ENCODE measurements at places on chromosomes 13 and 19.

- DNase-seq = no peak
Observed at GRCh38 chr13:91242652-91243051, 104.8 kb upstream of the MIR17HG start.

- no peak for DNase-seq
Observed at GRCh38 chr19:8088752-8089663, 36.4 kb downstream of the CCL25 start.

GRCh38 chr19:44072543-44073401, 813 bp downstream of the ZNF284 start:
- DNase-seq = no peak

GRCh38 chr19:6026390-6027227, 48.7 kb upstream of the RANBP3 start:
- DNase-seq = no peak

GRCh38 chr13:84659359-84659661, 777.0 kb upstream of the SLITRK1 start:
- DNase-seq = no peak

DNA sequence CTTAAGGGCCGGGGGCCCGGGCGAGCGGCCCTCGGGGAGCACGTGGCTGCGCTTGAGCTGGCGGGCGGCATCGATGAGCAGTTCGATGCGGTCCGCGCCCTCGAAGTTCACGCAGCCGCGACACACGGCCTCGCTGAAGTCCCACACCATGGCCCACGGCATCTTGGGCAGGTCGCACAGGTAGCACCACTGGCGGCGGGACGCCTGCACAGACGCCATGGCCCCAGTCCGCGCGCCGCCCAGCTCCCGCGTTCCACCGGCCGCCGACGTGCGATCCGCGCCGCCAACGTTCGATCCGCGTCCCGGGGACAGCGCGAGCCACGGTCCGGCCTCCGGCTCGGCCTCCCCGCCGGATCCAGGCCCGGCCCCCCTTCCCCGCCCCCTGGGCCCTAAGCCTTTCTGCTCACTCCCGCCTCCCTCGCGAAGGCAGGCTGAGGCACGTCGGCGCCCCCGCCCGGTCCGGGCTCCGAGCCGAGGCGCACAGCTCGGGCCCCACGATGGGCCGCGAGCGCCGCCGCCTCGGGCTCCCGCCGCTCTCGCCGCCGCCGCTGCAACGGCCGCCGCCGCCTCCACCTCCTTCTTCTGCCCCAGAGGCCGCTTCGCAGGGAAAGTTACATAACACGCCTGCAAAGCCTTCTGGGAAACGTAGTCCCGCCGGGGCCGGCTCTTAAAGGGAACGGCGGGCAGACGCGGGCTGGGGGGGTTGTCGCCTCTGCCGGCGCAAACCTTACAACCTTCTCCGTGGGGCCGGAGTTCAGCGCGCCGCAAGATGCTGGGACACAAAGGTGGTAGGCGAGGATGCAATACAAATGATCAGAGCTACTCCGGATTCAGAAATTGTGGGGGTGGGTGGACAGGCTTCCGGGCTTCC, at the start of gene IRF2BP1:
Gene IRF2BP1 (minus strand): TSS at position 586 of the 871 bp plus-strand sequence. CDS start 367 bp downstream, at position 219.
- DNase-seq = peak; percentile 80

- DNase-seq = no peak
Observed at GRCh38 chr13:84025824-84026223, 143.6 kb upstream of the SLITRK1 start.

DNA sequence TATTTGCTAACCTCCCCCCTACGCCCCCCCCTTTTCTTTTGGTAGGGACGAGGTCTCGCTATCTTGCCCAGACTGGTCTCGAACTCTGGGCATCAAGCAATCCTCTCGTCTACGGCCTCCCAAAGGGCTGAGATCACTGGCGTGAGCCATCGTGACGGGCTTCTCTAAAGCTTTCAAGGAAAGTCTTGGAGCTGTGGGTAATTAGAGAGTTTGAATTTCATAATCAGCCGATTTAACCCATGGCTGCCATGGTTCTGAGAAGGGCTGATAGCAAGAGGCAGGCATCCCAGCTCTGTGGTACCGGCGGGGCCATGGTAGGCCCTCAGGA, 679 bp upstream of the ABHD8 start:
- no peak for DNase-seq

- no peak for DNase-seq
Observed at GRCh38 chr19:46081928-46082727, 41.3 kb upstream of the IGFL4 start.

DNA sequence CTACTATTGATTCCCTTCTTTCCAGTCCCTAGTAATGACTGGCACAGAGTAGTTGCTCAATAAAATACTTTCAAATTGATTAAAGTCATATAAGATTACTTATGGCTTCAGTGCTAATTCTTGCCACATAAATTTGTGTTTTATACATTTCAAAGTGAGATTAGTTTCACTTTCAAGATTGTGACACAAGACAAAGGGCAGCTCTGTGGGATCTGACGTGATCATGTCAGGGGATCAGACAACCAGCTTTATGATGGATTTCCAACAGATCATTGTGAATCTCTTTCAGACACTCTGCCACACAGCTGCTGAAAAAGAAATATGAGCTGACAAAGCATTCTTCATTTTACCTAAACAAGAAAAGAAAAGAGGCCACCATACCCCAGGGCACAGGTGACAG, 73.4 kb upstream of the POMP start:
- DNase-seq = no peak

DNA sequence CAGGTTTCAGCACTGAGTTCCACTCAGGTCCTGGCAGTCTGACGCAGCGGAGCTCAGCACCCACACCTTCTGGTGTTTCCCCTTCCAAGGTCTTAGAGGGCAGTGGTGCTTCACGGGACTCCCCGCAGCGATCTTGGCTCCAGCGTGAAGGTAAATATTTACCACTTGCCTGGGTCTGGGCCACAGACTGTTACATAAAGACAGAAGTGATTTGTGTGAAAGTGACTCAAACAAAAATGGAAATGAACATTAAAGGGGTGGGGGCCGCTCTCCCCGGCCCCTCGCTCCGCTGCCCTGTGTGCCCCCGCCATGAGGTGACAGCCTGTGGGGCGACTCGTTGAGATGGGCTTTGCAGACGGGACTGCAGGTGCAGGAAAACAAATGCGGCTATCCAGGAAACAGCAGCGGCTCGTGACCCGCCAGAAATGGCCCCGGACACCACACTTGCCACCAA, 55.0 kb downstream of the GGACT start:
- DNase-seq = no peak

GRCh38 chr13:67223024-67223423, 7.1 kb downstream of the PCDH9 start:
- no peak for DNase-seq

GRCh38 chr19:39858541-39858940, 12.4 kb upstream of the FBL start:
- DNase-seq = no peak

DNA sequence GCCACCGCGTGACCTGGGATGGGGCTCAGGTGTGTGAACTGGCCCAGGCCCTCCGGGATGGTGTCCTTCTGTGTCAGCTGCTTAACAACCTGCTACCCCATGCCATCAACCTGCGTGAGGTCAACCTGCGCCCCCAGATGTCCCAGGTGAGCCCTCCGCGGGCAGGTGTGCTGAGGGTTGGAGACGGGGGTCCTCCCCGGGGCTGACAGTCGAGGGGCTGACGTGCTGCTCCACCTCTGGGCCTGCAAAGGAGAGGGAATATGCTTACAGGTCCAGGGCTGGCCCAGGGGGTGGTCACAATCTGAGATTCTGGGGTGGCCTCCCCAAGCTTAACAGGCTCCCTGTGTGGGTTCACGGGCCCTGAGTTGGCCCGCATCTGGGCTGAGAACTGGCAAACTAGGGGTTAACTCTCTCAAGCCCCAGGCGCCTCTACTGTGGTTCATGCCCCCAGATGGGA, 386 bp downstream of the VAV1 start:
- no peak for DNase-seq

GRCh38 chr13:23622985-23623384, 52.8 kb downstream of the TNFRSF19 start:
- DNase-seq = no peak

- DNase-seq = no peak
Observed at GRCh38 chr13:27065582-27065981, 106.0 kb downstream of the USP12 start.

GRCh38 chr19:2311093-2311492, 3.1 kb upstream of the LINGO3 start:
- DNase-seq = no peak

GRCh38 chr19:45187421-45188100, 9.0 kb downstream of the BLOC1S3 start:
- no peak for DNase-seq

- no peak for DNase-seq
Observed at GRCh38 chr13:60139272-60139671, 24.5 kb downstream of the DIAPH3 start.

- no peak for DNase-seq
Observed at GRCh38 chr13:99351772-99352171, 44.6 kb upstream of the GPR183 start.

GRCh38 chr13:106464076-106464475, 71.4 kb downstream of the EFNB2 start:
- DNase-seq = no peak

DNA sequence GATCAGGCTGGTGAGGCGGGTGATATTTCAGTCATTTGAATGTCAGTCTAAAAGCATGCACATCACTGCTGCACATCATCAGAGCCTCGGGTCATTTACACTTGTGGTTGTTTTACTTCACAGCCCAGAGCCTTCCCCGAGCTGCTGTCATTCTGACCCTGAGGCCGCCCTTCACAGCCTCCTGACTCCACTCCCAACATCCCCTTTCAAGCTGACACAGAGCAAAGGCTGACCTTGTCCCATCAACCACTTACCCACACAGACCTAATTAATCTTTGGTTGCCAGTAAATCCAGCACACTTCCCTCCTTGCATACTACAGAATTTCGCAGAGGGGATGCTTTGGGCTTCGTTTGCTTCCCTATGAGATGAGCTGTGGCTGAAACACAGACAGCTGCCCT, 528.1 kb downstream of the DIAPH3 start:
- DNase-seq = no peak

DNA sequence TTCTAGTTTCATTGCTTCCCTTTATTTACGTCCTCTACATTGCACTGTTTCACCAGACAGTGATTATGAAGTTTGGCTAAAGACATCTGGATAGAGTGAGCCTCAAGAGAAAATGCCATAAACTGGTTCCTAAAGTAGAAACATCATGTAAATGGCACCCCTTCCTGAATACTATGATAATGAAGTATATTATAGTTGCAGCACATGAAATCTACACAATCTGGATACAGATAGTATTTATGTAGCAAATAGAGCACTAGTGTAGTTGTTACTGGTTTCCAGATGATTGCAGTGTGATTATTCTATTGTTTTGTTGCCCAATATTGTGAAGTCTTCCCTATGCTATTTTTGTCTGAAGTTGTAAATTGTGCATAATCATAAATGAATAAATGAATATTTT, 2786.9 kb upstream of the PCDH20 start:
- DNase-seq = no peak

- DNase-seq = no peak
Observed at GRCh38 chr13:78131811-78132210, 213.2 kb upstream of the EDNRB start.

GRCh38 chr13:53052675-53053074, 24.1 kb downstream of the OLFM4 start:
- DNase-seq = no peak

DNA sequence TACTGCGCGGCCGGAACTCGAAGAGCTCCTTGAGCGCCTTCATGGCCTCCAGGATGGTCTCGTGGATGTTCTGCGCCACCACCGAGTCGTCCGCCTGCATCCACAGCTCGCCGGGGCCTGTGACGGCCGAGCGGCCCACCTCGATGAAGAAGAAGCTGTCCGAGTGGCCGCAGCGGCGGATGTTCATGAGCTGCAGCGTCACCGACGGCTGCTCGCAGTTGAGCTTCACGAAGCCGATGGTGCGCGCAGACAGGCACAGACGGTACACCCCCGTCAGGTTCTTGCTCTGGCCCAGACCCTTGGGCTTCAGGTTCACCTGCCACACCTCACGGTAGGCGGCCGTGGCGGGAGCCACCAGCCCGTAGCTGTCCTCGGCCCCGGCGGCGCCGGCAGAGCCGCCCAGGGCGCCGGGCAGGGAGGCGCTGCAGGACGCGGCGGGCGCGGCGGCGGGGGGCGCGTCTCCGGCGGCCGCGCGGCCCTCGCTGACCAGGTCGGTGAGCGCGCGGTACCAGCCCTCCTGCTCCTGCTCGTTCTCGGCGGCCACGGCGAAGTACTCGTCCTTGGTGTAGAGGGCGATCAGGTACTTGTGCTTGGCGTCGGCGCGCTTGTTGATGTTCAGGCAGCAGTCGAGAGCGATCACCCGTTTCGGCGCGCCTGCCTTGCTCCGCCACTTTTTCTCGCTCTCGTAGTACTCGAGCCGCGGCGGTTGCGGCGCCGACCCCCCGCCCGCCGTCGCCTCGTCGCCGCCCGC, 1.1 kb downstream of the IRS2 start:
- DNase-seq = no peak

DNA sequence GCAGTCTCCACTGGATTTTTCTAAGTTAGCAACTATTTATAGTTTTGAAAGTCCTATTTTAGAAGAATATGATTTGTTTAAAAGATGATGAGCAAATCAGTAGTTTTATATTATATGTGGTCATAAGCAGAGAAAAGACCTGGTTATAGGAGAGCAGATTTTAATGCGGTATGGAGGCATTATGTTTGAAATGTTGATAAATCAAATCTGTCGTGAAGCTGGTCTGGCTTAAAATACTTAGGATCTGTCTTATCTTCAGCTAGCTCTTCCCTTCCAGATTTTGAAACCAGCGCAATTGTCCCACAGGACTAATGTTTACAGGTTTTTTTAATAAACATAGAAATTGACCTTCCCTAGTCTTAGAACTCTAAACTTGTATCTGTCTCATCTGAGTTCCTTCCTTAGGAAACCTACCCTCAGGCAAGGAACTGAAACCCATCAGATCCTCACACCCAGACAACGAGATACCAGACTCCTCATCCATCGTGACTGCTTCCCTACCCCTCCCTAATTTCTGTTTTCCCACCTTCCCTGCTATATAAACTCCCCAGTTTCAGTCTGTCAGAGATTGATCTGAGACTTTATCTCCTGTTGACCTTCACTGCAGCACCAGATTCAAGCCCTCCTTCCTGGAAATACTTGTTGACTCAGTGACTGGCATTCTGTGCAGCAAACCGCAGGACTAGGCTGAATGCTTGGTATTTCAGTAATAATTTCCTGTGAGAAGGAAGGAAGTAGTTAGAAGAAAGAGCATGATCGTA, 37.8 kb upstream of the CXCL17 start:
- DNase-seq = peak; percentile 19

DNA sequence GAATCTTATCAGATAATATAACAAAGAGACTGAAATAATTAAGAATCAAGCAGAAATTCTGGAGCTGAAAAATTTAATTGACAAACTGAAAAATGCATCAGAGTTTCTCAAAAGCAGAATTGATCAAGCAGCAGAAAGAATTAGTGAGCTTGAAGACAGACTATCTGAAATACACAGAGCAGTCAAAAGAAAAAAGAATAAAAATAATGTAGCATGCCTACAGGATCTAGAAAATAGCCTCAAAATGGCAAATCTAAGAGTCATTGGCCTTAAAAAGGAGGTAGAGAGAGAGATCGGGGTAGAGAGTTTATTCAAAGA, 39.2 kb downstream of the CAB39L start:
- DNase-seq = no peak
